ENCODE measurements at places on chromosomes 12 and 14.

GRCh38 chr14:49550286-49551184 is 35.6 kb downstream of the RPS29 start:
- DNase-seq, result no peak

GRCh38 chr14:99874306-99874705 is 81.1 kb downstream of the EML1 start:
- DNase-seq, result no peak

DNA sequence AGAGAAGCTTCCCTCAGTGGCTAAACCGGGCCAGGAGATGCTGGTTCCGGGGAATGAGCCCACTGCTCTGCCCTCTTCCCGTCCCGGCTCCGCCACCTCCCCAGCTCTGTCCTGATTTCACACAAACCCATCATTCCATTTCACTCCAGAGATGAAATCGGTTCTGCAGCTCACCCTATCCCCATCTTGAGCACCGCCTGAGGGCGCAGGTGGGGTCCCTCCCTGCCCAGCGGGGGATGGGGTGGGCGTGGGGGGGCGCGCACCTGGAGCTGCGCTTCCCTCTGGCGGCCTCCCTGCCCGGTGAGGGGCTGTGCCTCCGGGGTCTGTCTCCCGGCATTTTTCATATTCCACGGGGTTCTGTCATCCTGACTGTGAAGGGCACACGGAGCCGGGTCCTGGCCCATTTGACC is 44.7 kb downstream of the NOC4L start:
- DNase-seq, result no peak

GRCh38 chr12:75812271-75813018 is 219.1 kb downstream of the PHLDA1 start:
- no peak for DNase-seq

- DNase-seq, result no peak
Observed at GRCh38 chr12:10740182-10740581, 17.1 kb upstream of the YBX3 start.

GRCh38 chr14:43012817-43013216 is 1406.1 kb downstream of the LRFN5 start:
- no peak for DNase-seq

DNA sequence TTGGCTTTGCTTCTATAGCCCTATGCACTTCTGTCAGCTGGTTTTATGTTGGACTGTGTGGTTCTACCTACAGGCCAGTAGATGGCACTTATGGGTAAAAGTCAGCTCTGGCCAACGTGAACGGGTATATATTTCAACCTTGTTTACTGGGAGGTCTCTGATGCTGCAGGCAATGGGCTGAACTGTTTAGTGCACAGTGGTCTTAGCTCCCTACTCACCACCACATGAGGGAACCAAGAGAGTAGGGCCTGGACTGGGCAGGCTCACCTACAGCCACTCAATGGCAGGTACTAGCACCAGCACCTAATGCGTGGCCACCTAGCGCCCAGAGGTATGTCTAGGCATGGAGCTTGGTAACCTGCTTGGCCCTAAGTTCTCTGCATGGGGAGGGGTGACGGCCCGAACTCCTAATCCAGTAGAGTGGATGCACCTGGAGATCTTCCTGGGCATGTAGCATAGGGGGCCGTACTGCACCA is 481.8 kb downstream of the TMEM117 start:
- DNase-seq, result peak; percentile 9

- DNase-seq, result no peak
Observed at GRCh38 chr14:100666403-100666802, 60.3 kb upstream of the DLK1 start.
